ENCODE measurements at places on chromosomes 16 and 17.
A peak's percentile ranks its signal among the peaks of the same experiment; 100 is the strongest.

- no peak for DNase-seq
These were observed 66.1 kb upstream of the SLC12A3 start for GRCh38 chr16:56798955-56799354.

GRCh38 chr17:9109933-9110332, 88.6 kb downstream of the NTN1 start:
- no peak for DNase-seq

DNA sequence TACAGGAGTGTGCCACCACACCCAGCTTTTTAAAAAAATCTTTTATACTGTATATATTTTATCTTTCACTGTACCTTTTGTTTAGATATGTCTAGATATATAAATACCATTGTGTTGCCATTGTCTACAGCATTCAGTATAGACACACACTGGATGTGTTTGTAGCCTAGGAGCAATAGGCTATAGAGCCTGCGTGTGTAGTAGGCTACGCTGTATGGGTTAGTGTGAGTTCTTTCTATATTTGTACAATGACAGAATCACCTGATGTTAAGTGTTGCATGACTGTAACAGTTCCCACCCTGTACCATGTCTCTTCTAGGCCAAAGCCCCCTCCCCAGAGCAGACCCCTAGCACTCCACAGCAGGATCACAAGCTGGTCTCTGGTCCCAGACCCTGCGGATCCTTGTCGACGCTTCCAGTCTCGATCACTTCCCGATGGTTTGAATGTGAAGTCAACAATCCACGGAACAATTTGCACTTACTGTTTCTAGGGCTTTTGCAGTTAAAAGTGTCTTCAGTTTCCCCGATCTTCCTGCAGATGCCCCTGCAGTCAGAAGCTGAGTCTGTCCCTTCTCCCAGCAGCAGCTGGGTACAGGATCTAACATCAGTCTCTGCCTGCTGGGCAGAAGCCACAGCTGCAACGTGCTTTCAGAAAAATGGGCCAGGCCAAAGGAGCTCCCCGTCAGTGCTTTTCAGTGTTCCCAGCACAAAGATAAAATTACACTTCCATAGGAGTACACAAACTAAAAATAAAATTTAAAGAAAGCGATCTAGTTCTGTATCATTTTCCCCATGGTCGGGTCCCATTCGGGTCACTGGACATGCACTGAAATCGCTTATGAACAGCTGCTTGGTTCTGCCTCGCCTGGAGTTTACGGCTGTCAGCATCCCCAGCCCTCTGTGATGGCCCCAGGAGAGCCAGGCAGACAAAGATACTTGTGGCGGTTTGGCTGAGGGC, 35.4 kb downstream of the ADAM11 start:
- no peak for DNase-seq

- no peak for DNase-seq
These were observed 77.7 kb upstream of the EEF2KMT start for GRCh38 chr16:5175266-5175665.

GRCh38 chr17:49353607-49354006, 8.4 kb downstream of the ZNF652 start:
- no peak for DNase-seq

- no peak for DNase-seq
These were observed 736 bp downstream of the CNP start for GRCh38 chr17:41967141-41967920.

- no peak for DNase-seq
These were observed 3.4 kb downstream of the LYRM1 start for GRCh38 chr16:20903899-20904506.

DNA sequence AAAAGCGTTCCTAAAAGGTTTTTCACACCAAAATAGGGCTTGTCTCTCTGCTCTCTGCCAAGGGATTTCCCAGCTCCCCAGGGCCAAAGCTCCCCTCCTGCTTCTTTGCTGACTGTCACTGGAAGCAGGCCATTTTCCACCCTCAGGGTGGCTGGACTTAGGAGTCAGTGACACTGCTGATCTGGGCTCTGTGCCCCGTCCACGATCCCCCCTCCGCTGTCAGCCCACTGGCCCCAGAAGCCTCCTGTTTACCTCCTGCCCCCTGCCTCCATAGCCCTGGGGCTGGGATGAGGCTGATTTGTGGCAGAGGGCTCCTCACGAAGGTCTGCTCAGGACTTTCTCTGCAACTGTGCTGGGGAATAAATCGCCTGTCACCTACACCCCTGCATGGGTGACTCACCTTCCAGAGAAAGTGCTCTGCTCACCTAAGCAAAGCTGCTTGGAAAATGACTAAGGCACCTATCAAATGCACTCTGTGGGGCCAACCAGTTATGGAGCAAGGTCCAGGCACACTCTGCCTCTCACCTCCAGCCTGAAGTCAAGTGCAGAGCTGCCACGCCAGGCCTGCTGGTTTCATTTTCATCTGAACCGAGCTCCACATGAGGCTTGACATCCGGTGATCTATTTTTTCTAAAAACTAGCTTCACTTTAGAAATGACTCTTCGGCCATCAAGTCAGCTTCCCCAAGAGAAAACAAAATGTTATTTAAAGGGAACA, 4.9 kb downstream of the MAP3K14 start:
- peak; percentile 90 for DNase-seq

DNA sequence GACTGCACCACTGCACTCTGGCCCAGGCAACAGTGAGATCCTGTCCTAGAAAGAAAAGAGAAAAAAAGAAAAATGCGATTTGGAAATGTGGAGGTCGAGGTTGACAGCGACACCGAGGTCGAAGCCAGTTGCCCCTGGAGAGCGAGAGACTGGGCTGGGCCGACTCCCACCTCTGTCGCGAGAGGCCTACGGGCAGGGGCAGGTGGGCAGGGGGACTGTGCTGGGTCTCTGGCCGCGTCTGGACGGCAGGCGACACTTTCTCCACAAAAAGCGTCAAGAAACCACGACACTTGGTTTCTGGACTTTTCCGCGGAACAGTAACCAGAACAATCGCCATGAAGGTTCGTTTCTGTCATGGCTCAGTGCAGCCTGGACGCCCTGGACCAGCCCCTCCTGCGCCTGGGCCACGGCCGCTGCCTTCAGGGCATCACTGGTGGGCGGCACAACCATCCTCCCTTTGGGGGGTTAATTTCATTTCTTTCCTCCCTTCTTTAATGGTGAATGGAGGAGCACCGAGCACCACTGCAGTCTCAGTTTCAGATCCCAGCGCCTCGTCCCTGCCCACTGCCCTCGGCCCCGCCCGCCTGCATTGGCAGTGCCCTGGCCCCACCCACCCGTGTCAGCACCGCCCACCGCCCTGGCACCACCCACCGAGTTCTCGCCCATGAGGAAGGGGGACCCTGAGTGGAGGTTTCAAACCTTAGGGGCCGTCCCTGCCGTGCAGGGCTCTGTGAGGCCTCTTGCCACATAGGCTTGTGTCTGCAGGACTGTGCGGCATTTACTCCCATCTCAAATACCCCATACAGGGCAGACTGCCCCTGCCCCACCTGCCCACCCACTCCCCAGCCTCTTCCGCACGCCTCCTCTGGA, 18.5 kb upstream of the CDH15 start:
- no peak for DNase-seq

- DNase-seq = no peak
These were observed 4.9 kb downstream of the SLFN14 start for GRCh38 chr17:35555691-35556090.

- DNase-seq = no peak
These were observed 50.6 kb downstream of the TEKT5 start for GRCh38 chr16:10644092-10644491.

DNA sequence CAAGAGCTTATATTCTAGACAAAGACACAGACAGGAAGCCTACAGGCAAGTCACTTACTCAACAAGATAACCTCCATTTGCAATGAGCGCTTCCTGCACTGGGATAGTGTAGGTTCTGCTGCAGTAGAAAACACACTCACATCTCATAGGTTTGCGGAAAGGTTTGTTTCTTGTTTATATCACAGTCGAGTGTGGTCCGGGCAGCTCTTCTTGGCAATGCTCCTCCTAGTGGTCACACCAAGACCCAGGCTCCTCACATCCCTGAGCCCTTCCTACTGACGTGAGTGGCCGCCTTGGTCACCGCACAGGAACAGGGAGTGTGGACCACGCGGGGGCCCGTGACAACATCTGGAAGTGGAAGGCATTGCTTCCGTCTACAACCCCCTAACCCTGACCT, 48.0 kb upstream of the RBFOX3 start:
- DNase-seq = no peak

DNA sequence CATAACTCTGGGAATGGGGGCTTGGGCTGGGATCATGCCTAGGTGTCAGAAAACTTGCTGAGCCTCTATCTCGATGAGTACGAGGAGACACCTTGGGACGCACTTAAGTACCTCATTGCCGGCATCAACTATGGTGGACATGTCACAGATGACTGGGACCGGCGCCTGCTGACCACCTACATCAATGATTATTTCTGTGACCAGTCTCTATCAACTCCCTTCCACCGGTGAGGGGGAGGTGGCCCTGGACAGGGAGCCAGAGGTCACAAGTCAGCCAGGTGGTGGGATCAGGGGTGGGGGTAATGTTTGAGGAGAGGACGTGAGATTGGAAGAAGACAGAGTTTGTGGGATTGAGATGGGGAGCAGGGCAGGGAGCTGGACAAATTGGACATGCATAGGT, 3.4 kb upstream of the KDM6B start:
- no peak for DNase-seq

DNA sequence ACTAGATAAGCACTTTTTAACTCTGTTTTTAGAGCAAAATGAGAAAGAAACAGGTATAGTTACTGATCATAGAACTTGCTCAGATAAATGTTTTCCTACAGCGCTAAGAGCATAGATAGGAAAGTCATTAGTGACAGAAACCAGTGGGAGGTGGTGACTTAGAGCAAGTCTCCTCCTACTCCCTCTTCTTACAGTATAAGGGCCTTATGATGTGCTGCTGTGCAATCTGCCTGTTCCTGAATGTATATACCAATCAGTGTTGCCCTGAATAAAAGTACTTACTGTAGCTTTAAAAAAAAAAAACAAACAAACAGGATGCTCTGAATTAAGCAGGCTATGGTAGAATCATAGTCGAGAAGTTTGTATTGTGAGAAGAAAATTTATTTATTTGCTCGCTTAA, 23.3 kb upstream of the RASL10B start:
- DNase-seq = no peak

DNA sequence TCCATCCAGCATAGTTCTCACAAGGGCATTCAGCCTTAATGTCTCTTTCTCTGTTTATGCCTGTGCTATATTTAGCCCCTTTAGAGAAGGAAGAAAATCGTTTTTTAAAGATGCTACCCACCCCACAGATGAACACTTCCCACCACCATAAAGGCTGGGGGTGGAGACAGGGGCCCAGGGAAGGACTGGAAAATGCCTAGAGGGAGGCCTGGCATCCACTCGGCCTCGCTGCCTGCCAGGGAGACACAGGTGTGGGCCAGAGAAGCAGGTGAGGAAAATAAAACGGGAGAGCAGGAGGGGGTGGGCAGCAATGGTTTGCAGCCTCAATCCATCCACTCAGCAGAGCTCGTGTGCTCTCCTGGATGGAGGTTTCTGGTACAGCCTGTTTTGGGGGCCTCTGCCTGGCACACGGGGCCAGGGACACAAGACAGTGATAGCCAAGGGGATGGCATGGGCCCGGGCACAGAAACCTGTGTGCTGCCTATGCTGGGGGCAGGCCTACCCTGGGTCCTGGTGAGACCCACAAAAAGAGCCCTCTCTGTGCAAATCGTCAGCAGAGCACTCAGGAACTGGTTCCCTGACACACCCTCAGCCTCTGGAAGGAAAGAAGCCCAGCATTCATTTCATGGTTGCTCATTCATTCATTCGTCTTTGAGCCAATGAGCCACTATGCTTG, 121.4 kb downstream of the C16orf78 start:
- DNase-seq = no peak

GRCh38 chr16:516301-516700, 11.2 kb upstream of the CAPN15 start:
- DNase-seq = no peak

DNA sequence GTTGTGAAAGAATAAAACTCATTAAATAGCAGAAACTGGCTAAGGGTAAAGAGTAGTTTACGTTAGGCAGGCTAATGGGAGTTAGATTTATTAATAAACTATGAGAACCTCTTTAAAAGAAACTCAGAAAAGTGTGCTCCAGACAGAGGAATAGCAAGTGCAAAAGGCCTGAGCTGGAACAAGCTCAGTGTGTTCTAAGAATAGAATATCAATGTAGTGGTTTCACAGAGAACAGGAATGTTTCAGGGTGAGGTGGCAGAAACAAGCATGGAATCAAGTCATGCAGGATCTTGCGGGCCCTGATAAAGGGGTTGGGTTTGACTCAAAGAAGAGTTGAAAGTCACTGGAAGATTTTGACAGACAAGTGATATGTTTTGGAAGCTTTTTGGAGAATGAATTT, 164.0 kb upstream of the HS3ST3A1 start:
- DNase-seq = no peak

- no peak for DNase-seq
These were observed 33.3 kb downstream of the RHBDL3 start for GRCh38 chr17:32298721-32299579.

GRCh38 chr16:19844945-19845641, 39.6 kb downstream of the GPRC5B start:
- no peak for DNase-seq

GRCh38 chr17:74972107-74972972, at the start of gene HID1:
Gene HID1 (minus strand): TSS chr17:74972759. CDS start chr17:74972656, 103 bp downstream.
- DNase-seq = peak; percentile 76

GRCh38 chr16:75459691-75460090, 4.8 kb downstream of the TMEM170A start:
- DNase-seq = no peak

DNA sequence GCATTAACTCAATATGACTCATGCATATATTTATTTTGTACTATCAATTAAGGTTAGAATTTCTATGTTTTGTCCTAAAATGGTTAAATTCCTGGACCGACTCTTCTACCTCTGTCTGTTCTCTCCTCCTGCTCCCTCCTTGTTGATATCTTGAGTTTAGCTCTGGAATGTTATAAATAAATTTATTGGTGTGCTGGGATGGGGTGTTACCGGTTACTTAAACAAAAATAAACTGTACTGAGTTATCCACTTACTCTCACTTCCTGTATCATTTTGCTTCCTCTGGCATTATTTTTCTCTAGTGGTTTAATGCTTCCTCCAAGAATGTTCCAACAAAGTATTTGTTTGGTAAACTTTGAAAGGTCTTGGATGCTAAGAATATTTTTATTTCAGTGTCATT, 120.1 kb downstream of the ABCA8 start:
- no peak for DNase-seq

DNA sequence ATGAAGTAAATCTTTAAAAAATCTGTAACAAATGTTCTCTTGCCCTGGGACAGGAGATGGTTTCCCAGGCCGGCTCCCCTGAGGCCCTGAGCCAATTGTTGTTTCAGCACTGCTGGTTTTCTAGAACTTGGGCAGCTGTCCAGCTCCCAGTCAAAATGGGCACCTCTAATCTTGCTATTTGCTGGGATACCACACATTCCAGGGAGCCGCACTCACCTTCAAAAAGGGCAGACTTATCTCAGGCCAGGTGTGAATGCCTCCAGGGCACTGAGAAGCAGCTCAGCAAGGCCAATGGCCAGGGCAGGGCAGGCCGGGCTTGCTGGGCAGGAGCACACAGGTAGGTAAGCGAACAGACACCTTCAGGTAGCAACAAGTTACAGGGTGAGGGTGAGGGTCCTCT, 24.4 kb downstream of the TRIM16 start:
- DNase-seq = peak; percentile 85

- peak; percentile 79 for DNase-seq
These were observed 75.0 kb downstream of the RPTOR start for GRCh38 chr17:80619535-80620235.

Measured in LoVo (cell line).